BJ (cell line): ENCODE measurements at places on chromosomes 16 and 17. TPM values are rescaled to one million over a fixed set of nuclear protein-coding genes. Genes with fewer than 3 reads are reported as not detected.
A peak's percentile ranks its signal among the peaks of the same experiment; 100 is the strongest.

GRCh38 chr16:7271486-7271885 is 61.2 kb upstream of the RBFOX1 start:
- DNase-seq: no peak

GRCh38 chr17:8857919-8858318 is 9.6 kb downstream of the PIK3R6 start:
- DNase-seq: peak; percentile 62

DNA sequence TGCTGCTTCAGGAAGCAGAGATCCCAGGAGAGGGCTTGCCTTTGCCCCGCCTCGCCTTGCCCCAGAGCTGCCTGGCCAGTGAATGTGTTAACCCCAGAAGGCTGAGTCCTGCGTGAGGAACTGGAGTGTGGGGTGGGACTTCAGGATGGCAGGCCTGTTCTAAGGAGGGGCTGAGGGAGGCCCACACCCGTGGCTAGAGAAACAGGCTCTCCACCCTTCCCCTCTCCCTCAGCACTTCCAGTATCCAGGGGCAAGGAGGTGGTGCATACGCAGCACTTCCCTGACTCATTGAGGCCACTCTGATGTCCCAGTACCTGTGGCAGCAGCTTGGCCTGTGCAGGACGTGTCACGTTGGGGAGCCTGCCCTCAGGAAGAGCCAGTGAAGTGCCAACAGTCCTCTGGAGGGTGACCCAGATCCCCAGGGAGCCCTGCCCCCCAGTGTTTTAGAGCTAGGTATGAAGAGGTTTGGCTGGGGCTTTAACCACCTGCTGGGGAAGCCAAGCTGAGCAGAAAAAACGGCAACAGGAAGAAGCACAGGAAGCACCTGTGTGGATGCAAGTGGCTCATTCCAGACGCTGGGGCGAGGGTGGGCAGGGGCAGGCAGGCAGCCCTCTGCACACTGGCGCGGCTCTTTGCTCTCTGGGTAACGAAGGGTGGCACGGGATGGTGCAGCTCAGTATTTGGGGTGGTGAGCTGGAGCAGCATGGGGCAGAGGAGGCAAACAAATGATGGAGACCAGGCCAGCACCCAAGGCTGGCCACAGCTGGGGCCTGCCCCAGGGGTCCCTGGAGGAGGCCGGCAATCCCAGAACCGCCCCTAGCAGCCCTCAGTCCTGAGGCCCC is 14.7 kb upstream of the CTCF start:
- DNase-seq: no peak

- DNase-seq: no peak
Observed at GRCh38 chr17:74271901-74272561, 2.0 kb upstream of the DNAI2 start.

GRCh38 chr16:68265078-68265920 is 973 bp downstream of the SLC7A6 start:
- peak; percentile 56 for DNase-seq

DNA sequence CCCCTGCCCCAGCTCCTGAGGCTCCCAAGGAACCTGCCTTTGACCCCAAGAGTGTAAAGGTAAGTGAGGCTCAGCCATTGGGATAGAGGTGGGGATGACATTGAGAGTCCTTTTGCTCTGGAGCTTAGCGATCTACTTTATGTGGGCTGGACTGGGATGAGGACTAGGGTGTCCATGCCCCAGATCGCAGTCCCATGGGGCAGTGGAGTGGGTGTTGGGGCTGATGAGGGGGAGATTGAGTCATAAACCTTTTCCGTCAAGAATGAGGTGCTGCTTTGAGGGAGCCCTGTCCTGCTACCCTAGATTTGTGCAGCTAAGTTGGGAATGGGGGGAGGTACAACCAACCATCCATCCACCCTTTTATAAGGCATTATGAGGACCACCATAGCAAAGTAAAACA is 351 bp downstream of the MYL4 start:
- DNase-seq: no peak

DNA sequence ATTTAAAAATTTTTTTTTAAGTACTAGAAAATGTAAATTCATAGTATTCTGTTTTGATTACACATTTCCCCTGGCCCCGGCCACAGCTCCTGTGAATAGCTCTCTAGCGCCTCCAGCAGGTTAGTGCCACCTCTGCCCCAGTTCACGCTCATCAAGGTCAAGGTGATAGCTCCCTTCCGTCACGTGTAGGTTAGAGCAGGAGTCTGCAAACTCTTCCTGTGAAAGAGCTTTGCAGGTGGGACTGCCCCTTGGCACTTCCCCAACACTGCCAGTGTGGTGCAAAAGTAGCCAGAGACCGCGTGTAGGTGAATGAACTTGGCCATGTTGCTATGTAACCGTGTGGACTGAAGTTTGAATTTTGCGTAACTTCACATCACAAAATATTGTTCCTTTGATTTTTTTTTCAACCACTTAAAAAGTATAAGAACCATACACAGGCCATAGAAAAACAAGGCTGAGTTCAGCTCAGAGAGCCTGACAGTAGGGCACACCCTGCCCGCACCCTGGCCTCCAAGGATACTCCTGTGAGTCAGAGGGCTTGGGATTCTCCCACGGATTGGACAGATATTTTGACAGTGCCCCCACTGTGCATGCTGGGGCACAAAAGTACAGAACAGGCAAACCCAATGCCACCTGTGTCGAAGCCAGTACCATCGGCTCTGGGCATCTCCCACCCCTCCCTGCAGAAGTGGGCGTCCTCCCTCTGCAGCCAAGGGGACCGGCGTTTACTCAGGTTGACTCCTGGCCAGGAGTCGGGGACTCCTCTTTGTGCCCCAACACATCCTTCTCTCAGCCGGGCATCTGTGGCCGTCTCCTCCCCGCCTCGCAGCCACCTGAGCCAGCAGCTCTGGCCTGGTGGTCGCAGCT is 92.0 kb upstream of the CHMP6 start:
- DNase-seq: no peak

Gene USP6
- 0.01 TPM in 1 of 2 replicates, not detected in the other for polyA plus RNA-seq

DNA sequence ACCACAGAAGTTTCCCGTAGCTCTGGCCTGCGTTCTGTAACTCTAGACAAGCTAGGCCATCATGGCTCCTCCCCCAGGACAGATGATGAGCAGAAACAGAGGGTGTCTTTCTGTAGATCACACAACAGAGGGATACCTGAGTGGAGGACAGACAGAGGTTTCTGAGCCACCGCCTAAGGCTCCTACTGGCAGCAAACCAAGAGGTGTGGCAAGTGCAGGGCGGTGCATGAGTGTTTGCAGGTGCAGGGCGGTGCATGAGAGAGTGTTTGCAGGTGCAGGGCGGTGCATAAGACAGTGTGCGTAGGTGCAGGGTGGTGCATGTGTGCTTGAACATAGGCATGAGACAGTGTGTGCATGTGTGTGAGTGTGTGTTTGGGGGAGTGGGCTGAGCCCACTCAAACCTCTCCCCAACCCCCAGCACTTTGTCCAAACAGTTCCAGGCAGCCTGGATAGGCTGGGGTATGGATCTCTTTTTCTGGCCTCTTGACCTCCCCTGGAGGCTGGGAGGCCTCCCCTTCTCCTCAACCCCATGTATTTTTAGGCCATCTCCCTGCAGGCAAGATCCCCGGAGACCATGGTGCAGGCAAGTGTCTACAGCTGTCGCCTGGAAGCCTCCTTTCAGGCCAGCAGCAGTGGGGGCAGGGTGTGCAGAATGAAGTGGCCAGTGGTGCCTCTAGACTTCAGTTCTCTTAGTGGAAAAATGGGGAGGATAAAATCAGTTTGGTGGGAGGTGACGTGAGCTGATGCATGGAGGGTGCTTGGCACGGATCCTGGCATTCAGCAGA is 53.4 kb upstream of the CBX4 start:
- DNase-seq: no peak

DNA sequence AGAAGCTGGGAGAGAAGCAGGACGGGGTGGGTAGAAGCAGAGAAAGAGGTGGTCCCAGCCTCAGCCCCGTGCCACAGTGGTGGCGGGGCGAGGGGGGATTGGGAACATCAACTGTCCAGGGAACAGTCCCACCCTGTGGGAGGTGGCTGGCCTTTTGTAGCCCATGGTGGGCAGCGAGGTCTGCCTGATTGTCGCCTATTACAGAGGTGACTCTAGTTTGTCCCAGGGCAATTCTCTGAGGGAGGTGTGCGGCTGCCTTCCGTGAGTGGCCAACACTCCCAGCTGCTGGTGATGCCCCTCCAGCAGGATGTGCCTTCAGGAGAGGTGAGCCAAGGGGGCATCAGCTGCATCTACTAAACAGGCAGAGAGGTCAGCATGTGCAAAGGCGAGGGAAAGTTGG is 5.0 kb upstream of the BRD7 start:
- DNase-seq: no peak
